Left ventricle myocardium inferior (tissue), 1 donor: ENCODE measurements at places on chromosomes 3 and 15. TPM values are rescaled to one million over a fixed set of nuclear protein-coding genes. Genes with fewer than 3 reads are reported as not detected.

CCDC13 gene
- 0.41 TPM for total RNA-seq

DNA sequence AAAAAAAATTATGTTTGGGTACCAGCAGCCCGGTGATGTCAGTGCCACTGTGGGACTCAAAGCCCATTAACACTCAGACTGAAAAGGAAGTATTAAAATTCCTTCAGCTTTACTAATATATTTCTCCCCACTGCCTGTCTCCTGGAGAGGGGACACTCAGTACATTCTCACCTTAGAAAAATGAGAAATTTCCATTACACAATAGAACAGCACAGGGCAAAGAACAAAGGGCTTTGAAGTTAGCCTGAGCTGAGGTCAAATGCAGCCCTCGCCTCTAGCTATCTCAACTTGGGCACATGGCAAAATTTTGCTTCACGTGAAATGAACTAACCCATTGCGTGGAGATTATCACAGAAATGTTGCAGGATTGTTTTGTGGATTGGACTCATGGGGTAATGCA, 80.8 kb downstream of the RARB start:
- no peak for DNase-seq

REC114 gene
- total RNA-seq: 1.4 TPM

GRCh38 chr3:141783632-141784031, 20.4 kb downstream of the GRK7 start:
- no peak for DNase-seq

DNA sequence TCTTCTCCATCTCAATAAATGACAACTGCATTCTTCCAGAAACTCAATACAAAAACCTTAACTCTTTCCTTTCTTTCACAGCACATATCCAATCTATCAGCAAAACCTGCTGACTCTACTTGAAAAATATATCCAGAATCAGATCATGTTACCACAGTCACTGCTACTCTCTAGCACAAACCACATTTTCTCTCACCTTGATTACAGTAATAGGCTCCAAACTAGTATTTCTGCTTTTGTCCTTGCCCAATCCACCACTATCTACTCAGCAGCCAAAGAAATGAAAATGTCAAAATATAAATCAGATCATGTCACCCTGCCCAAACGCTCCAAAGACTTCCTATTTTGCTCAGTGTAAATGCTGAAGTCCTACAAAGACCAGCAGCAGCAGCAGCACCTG, 15.2 kb downstream of the TMCC1 start:
- DNase-seq: no peak

GRCh38 chr15:71716990-71717389, 93.4 kb upstream of the NR2E3 start:
- no peak for DNase-seq

GRCh38 chr3:148450819-148451218, 246.9 kb upstream of the AGTR1 start:
- no peak for DNase-seq

DNA sequence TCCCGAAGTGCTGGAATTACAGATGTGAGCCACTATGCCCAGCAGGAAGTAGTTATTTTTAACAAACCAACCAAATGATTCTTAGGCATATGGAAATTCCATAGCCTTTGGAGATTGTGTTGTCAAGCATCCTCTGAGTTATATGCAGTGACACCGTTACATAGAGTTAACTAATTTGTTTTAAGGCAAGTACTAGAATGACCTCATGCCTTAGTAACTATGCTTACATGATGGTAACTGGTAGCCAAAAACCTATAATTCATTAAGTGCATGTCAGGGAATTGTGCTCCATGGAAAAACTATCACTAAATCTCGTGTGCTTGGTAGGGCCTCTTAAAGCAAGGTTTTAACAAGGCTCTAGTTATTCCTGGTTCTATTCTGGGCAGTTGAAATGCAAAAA, 392.8 kb downstream of the TUSC7 start:
- no peak for DNase-seq

DNA sequence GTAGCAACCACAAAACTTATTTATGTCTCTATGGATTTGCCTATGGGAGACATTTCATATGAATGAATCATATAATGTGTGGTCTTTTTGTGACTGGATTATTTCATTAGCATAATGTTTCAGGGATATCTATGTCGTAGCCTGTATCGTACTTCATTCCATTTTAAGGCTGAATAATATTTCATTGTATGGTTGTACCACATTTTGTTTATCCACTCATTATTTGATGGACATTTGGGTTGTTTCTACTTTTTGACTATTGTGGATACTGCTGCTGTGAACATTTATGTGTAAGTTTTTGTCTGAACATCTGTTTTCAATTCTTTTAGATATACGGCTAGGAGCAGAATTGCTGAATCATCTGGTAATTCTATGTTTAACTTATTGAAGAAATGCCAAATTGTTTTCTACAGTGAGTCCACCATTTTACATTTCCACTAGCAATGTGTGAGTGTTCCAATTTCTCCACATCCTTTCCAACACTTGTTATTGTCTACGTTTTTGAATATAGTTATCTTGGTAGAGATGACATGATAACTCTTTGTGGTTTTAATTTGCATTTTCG, 134.4 kb upstream of the DAZL start:
- DNase-seq: no peak

VEPH1 gene
- 0.16 TPM for total RNA-seq

- DNase-seq: no peak
Observed at GRCh38 chr3:61597906-61598305, 36.5 kb downstream of the PTPRG start.

CHRD gene
- 6.5 TPM for total RNA-seq

- DNase-seq: no peak
Observed at GRCh38 chr3:39631136-39631535, 163.7 kb downstream of the MOBP start.

DNA sequence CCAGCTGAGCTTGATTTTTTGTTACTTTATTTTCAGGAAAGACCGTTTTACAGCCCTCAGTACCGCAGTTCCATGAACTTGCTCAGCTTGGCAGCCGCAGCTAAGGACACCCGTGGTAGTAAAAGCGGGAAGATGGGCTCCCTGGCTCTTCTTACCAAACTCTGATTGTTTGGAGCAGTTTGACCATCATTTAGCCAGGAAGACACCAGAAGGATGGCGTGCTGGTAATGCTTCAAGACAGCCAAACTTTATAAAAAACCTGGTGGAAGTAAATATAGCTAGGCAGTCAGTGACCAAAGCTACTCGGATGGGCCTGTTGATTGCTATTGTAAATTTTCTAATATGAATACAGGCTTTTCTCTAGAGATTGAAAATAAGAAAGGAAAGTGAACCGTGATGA, 28.9 kb downstream of the POLR2M start:
- DNase-seq: no peak

GRCh38 chr3:118949113-118949760, 85.4 kb downstream of the IGSF11 start:
- no peak for DNase-seq

DNA sequence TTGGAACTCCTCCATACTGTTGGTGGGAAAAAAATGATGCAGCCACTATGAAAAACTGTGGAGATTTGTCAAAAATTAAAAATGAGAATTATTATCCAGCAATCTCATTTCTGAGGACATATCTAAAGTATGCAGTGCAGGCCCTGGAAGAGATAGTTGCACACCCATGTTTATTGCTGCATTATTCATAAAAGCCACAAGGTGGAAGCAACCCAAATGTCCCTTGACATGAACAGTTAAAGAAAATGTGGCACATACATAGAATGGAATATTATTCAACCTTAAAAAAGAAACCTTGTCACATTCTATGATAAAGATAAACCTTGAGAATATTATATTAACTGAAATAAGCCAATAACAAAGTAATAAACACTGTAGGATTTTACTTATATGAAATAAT, 80.9 kb upstream of the ARHGEF26 start:
- no peak for DNase-seq

GSK3B gene
- total RNA-seq: 42.5 TPM

CTXN2 gene
- not detected for total RNA-seq

DNA sequence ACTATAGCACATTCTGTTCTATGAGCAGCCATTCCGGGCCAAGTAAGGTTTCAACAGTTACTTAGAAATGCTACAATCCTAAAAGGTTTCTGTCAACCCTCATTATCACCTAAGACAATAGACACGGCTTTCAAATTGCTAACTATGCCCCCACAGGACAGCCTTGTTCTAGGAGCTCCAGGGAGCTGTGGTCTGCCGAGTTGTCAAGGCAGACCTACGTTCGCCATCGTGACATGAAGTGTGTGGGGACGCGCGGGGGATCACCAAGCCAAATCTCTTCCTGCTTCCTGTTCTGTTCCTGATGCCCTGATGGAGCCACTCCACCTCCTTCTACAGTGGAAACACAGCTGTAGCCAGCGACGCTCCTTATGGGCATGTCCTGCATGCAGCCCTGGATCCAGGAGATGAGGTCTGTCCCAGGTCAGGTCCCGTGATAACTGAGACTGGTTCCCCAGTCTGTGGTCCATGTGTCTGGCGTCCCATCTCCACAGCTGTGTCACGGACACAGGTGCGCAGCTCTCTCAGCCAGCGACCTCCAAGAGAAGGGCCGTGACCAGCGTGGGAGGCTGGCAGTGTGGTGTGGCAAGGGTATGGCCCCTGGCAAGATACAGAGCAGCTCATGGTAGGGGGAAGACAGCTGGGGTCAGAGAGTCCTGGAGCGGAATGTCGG, 82.8 kb downstream of the PCSK6 start:
- DNase-seq: no peak

- no peak for DNase-seq
Observed at GRCh38 chr3:172100482-172100881, 61.1 kb downstream of the FNDC3B start.

- DNase-seq: no peak
Observed at GRCh38 chr15:35958975-35959374, 413.0 kb upstream of the DPH6 start.
